A549 treated with CORT108297 at 1 μM for 4 hours (cell line): ENCODE measurements at places on chromosomes 1 and 21. TPM values are rescaled to one million over a fixed set of nuclear protein-coding genes. Genes with fewer than 3 reads are reported as not detected.

Gene ADGRL4
- total RNA-seq, result not detected in 5 replicates

Gene FHAD1
- total RNA-seq, result 0.44 to 0.62 TPM (median 0.55 TPM) in 5 replicates

Gene PAPPA2
- 0.01 to 0.02 TPM (median 0.01 TPM) in 4 of 5 replicates, not detected in the other for total RNA-seq

Gene MYBPH
- 0.03 TPM in 1 of 5 replicates, not detected in the others for total RNA-seq

Gene ZCCHC17
- total RNA-seq, result 21.8 to 26.7 TPM (median 23.2 TPM) in 5 replicates

Gene MRAP
- total RNA-seq, result not detected in 5 replicates
